Activated CD4-positive, CD25-positive, alpha-beta regulatory T cell treated with anti-CD3 and anti-CD28 coated beads, Interleukin-2, amount 50 U/mL, for 24 hours (primary cell): ENCODE measurements at places on chromosomes 4 and X.

DNA sequence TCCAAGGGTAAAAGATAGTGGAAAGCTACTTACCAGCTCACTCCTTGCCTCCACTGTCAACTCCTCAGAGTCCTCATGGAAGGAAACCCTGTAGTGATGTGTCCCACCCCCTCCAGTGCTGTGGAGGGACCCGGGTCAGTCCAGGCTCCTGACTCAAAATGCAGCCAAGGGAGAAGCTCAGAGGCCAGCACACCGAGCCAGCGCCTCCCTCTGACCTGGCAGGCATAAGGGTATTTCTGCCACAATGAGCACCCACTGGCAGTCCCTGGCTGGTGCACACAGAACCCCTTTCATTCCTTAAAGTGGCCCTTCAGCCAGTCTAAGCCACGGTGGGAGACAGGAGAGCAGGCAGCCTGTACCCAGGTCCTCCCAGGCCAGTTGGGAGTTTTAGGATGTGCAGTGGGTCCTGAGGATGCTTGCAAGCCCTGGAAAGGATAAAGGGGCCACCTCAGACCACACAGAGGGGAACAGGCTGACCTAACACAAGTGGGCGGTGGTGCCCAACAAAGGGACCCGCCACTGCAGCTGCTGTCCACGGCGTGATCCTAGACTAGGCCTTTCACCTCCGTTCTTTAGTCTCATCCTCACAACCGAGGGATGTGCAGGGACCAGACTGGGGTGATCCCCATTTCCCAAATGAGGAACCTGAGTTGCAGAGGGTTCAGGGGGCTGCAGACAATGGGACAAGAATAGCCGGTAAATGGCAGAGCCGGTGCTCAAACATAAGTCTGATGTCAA lies 5.7 kb downstream of the JAKMIP1 start:
- ATAC-seq, result no peak

GRCh38 chr4:71732066-71732465 lies 51.8 kb downstream of the GC start:
- ATAC-seq, result no peak

DNA sequence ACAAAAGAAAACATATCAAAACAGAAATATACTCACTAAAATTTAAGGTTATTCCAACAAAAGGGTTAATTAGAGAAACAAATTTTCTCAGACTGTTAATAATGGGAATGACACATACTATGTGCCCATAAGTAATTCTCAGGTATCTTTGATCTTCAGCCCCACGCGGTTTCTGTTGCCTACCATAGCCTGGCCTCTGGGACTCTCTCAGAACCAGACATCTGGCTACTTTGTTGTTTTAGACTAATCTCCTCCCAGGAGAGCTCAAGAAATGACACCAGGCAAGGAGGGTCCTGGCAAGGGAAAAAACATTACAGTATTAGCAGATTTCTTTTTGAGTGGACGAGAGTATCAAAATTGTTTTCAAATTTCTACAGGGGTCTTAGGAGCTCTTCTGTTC lies 43.7 kb downstream of the SLC10A7 start:
- ATAC-seq, result no peak

- no peak for ATAC-seq
These were observed 81.0 kb downstream of the LNX1 start for GRCh38 chr4:53510321-53510720.

- peak; percentile 14 for ATAC-seq
These were observed 3.2 kb downstream of the EFNB1 start for GRCh38 chrX:68832101-68832416.

GRCh38 chr4:4791299-4792111 lies 68.0 kb upstream of the MSX1 start:
- ATAC-seq, result no peak

- ATAC-seq, result no peak
These were observed 545.7 kb upstream of the PABPC4L start for GRCh38 chr4:134747108-134747805.
